Stimulated activated CD8-positive, alpha-beta memory T cell treated with anti-CD3 and anti-CD28 coated beads, Interleukin-4, amount 100 ng/mL, for 4 hours (primary cell): ENCODE measurements at places on chromosomes 11 and 22.

GRCh38 chr22:44927463-44928135 lies 82.2 kb downstream of the PHF21B start:
- no peak for DNase-seq

GRCh38 chr22:46115388-46115678 lies 35.0 kb upstream of the PPARA start:
- no peak for DNase-seq

GRCh38 chr11:898540-899190 lies 11.9 kb downstream of the CHID1 start:
- DNase-seq = no peak

- DNase-seq = no peak
Observed at GRCh38 chr22:45314054-45314721, 4.5 kb downstream of the FAM118A start.

- no peak for DNase-seq
Observed at GRCh38 chr11:62770778-62771143, 435 bp upstream of the TAF6L start.

- no peak for DNase-seq
Observed at GRCh38 chr11:125399945-125400344, 96.1 kb downstream of the FEZ1 start.

- DNase-seq = no peak
Observed at GRCh38 chr22:50150161-50151129, 20.1 kb upstream of the PANX2 start.

GRCh38 chr11:85281550-85281949 lies 345.6 kb downstream of the DLG2 start:
- DNase-seq = no peak

DNA sequence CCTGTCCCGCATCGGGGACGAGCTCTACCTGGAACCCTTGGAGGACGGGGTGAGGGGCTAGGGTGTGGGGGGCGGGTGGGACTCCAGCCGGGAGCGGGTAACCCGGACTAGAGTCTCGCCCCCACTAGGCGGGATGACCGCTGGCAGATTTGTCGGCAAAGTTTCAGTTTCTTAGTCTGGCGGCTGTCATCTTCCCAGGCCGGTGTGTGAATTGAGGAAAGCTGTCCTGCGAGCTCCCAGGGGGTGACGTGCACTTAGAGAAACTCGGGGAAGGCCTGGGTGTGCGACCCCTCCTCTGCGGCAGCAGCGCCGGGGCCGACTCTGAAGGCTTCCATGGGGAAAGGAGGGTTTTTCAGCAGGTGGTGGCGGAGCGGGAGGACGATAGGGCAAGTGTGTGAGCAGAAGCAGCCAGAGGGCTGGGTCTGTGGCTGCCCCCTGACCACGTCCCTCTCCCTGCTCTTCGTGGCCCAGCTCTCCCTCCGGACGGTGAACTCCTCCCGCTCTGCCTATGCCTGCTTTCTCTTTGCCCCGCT lies 463 bp downstream of the RAD9A start:
- no peak for DNase-seq

DNA sequence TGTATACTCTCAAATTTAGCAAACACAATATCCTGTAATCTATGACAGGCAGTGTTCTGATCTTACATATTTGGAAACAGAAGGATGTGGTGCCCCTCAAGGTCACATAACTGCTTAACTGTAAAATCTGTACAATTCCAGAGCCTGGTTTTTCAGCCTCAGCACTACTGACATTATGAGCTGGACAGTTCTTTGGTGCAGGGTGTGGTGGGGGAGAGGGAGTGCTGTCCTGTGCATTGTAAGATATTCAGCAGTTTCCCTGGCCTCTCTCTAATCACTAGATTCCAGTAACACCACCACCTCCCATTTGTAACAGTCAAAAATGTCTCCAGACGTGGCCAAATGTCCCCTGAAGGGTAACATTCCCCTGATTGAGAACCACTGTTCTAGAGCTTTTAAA lies 1.8 kb upstream of the OR5B21 start:
- no peak for DNase-seq

- DNase-seq = no peak
Observed at GRCh38 chr11:34464591-34465051, 25.9 kb downstream of the CAT start.

GRCh38 chr11:27912916-27913315 lies 195.0 kb downstream of the KIF18A start:
- DNase-seq = no peak
